ENCODE measurements at places on chromosomes 7 and 10.

GRCh38 chr10:72692994-72693781 lies 1.2 kb downstream of the MCU start:
- DNase-seq = no peak

- no peak for DNase-seq
Observed at GRCh38 chr10:108956149-108956548, 967.2 kb downstream of the XPNPEP1 start.

DNA sequence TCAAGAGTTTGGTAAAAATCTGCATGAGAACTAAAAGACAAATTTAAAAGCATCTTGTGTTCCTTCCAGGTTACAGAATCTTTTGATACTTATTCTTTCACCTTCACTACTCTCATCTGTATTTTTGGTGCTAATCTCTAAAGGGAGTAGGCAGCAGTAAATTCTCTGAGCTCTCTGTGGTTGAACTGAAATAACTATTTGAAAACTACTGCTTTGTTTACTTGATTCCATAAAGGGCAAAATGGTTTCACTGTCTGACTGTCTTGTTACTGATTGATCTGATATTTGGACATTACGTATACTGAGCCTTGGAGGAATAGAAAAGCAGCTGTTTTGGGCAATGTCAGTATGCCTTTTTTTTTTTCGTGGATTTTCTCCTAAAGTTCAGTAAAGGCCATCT lies 103.3 kb downstream of the CHRM2 start:
- no peak for DNase-seq

- no peak for DNase-seq
Observed at GRCh38 chr7:10106609-10107008, 867.1 kb upstream of the PHF14 start.

DNA sequence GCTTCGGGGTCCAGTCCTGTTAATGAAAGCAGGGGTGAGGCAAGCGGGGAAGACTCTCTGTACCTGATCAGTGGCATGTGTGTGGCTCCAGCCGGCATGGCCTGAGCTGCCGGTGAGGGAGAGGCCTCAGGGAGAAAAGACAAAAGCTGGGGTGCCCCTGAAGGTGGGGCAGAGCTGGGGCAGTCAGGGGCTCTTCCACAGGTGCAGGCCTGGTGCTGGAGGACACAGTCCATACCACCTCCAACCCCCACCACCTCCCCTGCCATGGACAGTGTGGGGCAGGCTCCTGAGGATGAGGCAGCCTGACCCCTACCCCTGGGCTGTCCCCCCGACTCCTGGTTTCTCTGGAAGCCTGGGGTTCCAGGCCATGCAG lies 129.5 kb downstream of the LHPP start:
- DNase-seq = no peak

DNA sequence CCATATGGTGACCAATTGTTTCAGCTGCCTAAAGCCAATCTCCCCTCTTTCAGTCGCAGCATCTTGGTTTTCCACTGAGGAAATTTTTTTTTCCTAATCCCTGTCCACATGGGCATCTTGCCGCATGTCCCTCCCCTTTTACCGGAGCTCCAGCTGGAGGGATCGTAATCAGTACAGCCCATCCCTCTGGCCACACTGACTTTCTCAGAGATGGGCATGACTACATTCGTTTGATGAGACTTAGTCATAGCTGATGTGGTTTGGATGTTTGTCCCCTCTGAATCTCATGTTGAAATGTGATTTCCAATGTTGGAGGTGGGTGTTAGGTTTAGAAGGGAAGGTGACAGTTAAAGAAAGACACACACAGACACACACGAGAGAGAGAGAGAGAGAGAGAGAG lies 186.8 kb upstream of the CXCL12 start:
- no peak for DNase-seq

GRCh38 chr10:117728087-117728486 lies 185.5 kb downstream of the EMX2 start:
- DNase-seq = no peak

GRCh38 chr7:49324707-49325106 lies 400.4 kb downstream of the CDC14C start:
- DNase-seq = no peak

DNA sequence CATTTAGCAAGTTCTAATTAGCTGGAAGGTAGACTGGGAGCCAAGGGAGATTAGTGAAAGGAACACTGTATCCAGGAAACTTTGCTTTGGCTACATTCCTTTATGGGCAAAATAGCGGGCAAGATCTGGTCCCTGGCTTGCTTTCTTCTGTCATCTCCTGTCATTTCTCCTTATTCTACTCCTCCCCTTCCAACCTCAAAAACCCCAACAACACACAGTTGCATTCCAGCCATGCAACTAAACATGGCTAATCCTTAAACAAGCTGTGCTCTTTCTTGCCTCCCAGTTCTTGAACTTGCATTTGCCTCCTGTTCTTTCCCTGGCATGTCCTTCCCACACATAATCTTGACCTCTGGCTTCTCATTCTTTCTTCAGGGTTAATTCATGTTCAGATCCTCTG lies 59.5 kb upstream of the CDCA7L start:
- DNase-seq = no peak

- DNase-seq = no peak
Observed at GRCh38 chr10:54796881-54797280, 4.2 kb downstream of the PCDH15 start.

DNA sequence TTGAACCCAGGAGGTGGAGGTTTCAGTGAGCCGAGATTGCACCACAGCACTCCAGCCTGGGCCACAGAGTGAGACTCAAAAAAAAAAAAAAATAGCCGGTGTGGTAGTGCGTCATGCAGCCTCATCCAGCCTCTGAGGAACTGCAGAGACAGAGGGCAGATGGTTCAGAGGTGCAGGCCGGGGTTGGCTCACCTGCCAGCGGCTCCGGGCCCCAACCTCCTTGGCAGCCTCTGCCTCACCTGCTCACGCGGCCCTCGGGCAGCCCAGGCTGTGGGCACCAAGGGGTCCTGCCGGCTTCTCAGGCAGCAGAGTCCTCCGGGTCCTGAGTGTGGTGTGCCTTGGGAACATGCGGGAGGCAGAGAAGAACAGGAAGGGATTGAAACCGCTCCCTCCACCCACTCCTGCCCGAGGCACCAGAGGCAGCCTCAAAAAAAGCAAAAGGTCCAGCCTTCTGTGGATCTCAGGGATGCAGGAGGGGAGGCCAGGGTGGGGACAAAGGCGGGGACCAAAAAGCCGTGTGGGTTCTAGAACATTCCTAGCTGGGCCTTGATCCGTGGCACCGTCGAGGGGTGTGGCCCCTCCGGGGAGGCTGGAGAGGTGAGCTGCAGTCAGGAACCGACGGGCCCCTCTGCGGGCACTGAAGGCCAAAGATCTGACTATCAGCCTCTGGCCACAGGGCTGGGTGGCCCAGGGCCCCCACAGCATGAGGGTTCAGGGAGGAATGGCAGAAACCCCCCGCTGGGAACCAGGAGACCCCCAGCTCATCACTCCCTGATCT lies 55.4 kb upstream of the DNAJB6 start:
- no peak for DNase-seq

- DNase-seq = no peak
Observed at GRCh38 chr10:126972635-126973414, 67.6 kb downstream of the DOCK1 start.

Data from activated effector memory CD4-positive, alpha-beta T cell treated with Interleukin-2 at 50 U/mL for 16 hours (primary cell).